ENCODE measurements at places on chromosomes 1 and 21.

DNA sequence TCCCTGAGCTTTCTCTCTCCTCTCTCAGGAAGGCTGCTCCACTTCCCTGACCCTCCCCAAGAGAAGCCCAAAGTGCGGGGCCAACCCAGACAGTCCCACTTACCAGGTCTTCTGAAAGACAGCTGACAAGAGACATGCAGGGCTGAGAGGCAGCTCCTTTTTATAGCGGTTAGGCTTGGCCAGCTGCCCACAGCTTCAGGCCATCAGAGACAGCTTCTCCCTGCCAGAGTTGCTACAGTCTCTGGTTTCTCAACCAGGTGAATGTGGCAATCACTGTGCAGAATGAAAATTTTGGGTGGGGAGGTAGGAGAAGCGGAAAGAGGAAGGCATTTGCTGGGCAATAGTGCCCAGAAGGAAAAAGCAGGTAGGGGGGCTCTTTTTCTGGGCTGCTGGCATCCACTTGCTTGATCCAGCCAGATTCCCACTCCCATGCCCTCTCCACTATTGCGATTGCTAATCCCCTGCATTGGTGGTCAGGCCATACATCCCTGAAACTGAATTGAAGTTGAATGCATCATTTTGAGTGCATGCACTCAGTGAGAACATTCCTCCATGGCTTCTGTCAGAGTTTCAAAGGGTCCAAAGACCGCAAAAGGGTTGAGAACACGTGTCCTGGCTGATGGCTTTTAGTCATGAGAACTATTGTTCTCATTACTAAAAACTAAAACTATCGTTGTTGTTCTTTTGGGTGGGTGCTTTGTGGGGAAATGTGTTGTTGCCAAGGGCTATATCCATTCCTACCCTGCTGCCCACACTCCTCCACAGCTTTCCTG lies at the start of gene S100A8:
S100A8 (minus strand) TSS at position 136 of the 773 bp plus-strand sequence. CDS start 538 bp downstream, outside the sequence.
- DNase-seq, result no peak

DNA sequence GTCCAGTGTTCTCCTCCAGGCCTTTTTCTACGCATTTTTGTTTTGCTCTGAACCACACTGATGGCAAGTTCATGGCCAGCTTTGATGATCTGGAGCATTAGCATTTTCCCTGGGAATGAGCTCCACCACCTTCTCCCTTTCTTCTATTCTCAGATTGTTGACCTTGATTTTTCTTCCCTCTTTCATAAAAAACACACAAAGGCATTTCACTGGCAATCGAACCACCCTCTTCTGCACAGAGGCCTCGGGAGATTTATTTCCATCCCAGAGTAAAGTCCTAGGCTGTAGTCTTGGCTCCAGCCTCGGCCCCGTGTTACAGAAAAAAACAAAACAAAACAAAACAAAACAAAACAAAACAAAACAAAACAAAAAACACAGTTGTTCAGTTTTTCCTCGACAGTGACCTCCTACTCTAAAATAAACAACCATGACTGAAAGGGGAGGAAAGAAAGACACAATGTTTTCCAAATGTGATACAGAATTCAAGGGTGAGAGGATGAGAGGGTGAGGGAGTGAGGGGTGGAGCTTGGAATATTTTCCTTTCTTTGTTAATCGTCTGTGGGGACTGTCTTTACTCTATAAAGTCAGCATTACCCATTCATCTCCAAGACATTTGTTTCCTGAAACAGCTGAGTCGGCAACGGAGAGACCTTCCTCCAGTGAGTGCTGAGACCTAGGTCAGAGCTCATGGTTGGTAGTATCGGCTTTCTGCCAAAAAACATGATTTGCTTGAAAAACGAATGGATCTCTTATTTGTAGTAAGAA lies 29.8 kb upstream of the RNF186 start:
- no peak for DNase-seq

GRCh38 chr1:91872000-91872399 lies 14.0 kb downstream of the TGFBR3 start:
- DNase-seq, result no peak

GRCh38 chr1:228403231-228403631 lies 3.4 kb downstream of the TRIM11 start:
- DNase-seq, result no peak

DNA sequence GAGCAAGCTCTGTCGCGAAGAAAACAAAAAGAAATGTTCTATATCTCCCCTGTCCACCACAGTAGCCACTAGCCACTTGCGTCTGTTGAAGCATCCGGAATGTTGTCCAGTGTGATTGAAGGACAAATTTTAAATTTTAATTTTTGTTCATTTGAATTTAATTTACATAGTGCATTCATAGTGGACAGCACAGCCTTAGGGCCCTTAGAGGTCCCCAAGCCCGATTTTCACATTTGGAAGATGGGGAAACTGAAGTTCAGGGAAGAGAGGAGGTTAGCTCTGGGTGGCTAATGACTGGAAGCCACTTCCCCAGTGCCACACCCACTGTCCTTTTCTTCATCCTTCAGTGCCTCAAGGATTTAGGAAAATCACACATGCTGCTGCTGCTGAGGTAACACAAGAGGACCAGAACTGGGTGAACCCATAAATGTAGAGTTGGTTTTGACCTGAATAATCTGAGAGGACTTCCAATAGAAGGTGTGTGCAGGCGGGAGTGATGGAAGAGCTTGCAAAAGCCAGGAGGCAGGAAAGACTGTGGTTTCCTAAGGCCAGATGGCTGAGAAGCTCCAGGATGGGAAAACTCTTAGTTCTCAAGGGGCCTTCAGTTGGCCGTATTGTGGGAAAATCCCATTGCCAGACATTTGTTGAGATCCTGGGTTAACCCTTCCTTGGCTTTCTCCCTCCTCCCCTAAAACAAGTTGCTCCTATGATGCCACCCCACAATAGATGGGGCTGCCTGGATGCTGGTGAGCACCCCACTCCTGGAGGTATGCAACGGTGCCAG lies 49.5 kb downstream of the TRIM11 start:
- no peak for DNase-seq

- peak; percentile 24 for DNase-seq
These were observed 18.5 kb downstream of the PLA2G2D start for GRCh38 chr1:20100632-20101355.

- DNase-seq, result no peak
These were observed 42.3 kb downstream of the AZIN2 start for GRCh38 chr1:33123266-33123665.

DNA sequence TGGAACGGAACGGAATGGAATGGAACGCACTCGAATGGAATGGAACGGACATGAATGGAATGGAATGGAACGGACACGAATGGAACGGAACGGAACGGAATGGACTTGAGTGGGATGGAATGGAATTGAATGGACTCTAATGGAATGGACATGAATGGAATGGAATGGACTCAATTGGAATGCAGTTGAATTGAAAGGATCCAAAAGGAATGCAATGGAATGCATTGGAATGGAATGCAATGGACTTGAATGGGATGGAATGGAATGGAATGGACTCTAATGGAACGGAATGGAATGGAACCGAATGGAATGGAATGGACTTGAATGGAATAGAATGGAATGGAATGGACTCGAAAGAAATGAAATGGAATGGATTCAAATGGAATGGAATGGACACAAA lies 102.4 kb upstream of the OR4F16 start:
- no peak for DNase-seq

DNA sequence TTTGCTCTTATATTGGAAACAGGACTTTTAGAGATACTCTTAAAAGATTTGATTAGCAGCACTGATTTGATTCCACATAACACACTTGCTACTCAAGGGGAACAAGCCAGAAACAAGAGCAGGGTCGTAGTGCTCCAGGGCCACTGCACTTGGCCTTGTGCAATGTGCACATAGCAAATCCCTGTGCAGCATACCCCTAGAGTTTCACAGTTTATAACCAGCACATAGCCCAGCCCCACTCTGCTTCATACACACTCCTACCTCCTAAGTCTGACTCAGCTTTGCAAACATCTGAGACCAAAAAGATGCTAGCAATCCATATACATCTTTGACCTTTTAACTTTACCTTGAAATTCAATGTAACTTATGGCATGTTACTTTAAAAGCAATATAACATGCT lies 157.6 kb downstream of the VAV3 start:
- no peak for DNase-seq

- no peak for DNase-seq
These were observed 38.6 kb downstream of the KCNN3 start for GRCh38 chr1:154831462-154831861.

- no peak for DNase-seq
These were observed 1.7 kb upstream of the PBX1 start for GRCh38 chr1:164557270-164557669.

GRCh38 chr1:199861020-199861795 lies 166.3 kb upstream of the NR5A2 start:
- DNase-seq, result no peak

- no peak for DNase-seq
These were observed 37.3 kb upstream of the ASB17 start for GRCh38 chr1:75969550-75969949.

- no peak for DNase-seq
These were observed 6.0 kb upstream of the SHISA4 start for GRCh38 chr1:201882665-201883132.

DNA sequence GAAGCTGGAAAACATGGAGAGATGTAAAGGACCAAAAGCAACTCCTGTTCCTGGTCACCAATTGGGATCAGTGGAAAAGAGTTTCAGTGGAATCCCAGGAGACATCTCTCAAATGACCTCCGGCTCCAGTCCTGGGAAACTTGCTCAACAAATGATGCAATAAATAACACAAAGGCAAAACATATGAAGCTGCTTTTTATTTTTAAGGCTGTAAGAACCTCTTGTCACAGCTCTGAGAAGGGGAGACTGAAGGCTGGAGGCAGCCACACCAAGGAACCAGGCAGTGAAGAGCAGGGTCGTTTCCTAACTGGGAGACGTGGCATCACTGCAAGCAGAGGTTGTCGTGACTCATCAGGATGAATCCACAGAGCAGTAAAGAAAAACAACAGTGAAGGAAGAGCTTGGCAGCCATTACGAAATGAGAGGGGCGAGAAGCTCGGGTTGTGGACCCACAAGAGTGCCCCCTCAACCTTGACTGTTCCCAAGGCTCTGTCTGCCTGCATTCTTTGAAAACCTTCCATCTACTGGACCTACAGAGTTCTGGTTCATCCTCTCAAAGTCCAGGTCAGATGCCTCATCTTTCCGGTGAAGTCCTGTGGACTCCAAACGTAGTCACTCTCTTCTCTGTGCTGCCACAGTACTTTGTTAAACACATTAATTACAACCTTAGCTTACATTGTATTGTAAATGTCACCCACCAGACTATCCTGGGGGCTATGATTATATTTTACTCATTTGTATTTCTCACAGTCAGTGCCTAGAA lies 32.1 kb downstream of the JAK1 start:
- no peak for DNase-seq

- DNase-seq, result no peak
These were observed 66.3 kb downstream of the CACHD1 start for GRCh38 chr1:64535938-64536835.

- no peak for DNase-seq
These were observed 20.4 kb downstream of the GREM2 start for GRCh38 chr1:240591564-240591963.

DNA sequence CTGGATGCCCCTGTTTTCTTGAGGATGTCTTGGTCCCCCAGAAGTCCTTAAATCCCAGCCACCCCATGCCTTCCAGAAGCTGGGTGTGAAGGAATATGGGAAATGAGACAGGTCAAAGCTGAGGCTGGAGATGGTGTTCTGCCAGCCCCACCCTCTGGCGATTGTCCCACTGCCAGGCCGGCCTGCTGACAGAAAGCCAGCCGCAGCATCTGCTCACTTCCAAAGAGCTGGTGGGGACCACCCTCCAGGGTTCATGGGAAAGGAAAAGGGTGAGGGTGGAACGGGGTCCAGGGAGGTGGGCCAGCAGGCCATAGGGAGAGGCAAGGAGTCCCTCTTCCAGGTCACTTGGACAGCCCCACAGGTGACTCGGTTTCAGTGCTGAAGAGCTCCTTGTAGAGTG lies 1.9 kb upstream of the LINGO4 start:
- DNase-seq, result no peak

- no peak for DNase-seq
These were observed 78.5 kb upstream of the EFHD2 start for GRCh38 chr1:15331180-15331579.

DNA sequence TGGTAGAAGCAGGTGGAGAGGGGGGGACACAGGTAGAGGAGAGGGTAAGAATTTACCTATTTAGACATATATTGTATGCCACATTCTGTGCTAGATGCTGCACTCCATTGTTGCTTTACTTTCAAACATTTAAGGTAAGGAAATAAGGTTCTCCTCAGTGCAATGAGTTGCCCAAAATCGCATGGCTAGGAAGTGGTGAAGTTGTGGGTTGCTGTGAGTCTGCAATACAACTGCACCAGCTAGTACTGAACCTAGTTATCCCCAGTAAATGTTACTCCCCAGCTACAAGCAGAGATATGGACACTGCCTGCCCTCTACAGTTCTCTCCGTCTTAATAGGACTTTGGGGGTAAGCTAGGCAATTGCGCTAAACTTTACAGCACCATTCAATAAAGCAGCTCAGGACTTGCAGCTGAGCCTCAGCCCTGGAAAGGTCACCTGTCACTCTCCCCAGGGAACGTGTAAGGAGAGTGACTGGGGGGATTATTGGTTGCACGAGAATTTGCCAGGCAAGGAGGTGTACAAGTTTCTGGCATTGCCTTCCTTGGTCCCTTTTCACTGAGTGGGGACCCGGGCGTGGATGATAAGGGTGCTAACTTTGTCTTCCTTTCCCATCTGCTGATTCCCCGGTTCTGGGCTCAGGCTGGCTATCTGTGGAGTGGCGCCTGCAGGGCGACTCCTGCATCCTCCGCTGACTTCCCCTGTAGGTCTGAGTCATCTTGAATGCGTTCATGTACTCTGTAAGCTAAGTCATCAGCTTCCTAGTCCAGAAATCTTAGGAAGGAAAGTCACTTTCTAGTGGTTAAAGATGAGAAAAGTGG lies 71.3 kb upstream of the CNTN2 start:
- DNase-seq, result no peak

GRCh38 chr21:41361053-41361785 lies 608 bp upstream of the MX2 start:
- DNase-seq, result no peak

DNA sequence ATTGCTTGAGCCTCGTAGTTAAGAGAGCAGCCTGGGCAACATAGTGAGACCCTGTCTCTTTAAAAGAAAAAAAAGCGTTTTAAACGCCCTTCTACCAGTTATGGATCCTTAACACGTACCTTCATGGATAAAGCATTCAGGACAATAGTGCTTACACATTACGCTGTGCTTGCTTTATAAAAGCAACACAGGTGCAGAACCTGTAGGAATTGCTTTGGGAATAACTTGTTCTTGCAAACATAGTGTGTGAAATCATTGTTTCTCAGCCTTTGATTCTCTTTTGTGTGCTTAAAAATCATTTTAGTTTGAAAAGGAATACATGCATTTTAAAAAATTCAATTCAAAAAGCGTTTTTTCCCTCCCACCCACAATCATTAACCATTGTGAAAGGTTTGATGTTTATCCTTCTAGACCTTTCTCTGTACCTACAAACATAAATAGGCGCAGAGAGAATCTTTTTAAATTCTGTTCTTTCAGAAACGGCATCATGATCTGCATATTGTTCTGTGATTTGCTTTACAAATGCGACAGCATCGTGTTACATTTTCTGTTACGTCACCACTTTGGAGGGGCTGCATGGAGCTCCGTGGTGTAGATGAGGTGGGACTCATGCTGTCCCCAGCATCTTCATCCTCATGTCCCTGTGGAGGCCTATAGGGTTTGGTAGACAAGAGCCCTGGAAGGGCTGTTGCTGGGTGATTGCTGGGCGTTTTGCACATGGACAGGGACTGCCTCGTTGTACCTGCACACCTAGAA lies 54.6 kb downstream of the SPSB1 start:
- no peak for DNase-seq

GRCh38 chr1:193212637-193213036 lies 26.2 kb upstream of the B3GALT2 start:
- DNase-seq, result no peak

Measured in CD4-positive, alpha-beta T cell (primary cell).